ENCODE measurements at places on chromosomes 16 and 17.

DNA sequence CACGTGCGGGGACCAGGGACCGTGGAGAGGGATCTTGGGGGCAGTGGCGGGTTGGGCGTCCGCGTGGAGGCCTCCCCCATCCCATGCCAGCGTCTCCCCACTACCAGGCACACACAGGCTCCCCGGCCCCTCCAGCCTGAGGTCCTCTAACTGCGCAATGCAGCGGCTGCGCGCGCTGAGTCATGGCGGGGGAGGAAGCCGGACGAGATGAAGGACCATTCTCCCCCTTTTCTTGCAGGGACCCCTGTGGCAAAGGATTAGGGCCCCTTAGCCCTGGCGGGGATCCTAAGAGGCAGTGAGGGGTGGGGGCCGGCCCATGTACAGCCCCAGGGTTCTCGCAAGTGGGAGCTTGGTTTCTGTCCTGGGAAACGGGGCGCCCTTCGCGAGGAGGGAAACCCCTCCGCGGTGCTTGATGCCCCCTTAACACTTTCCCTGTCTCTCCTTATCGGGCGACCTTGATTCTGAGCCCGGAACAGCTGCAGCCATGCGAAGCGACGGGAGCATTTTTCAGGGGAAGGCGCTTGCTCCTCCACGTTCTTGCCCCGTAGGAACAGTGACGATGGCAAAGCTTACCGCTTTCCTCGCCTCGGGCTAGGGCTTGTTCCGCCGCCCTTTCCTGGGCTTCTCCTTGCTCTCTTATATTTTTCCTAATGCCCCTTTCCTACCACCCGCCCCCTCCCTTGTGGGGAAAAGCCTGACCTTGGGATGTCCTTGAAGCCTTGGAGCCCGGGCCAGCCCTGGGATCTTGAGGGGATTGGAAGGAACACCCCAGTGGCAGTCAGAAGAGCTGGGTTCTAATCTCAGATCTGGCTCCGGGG lies 592 bp downstream of the ALDOA start:
- peak overlapping the region; percentile 64 for H3K4me3 ChIP-seq
- DNase-seq: peak; percentile 40
- no peaks in the 10 kb centered on the region for H3K4me1 ChIP-seq
- H3K27me3 ChIP-seq: no peaks in the 10 kb centered on the region
- H3K36me3 ChIP-seq: peaks cover 30% of the 10 kb centered on the region
- peak overlapping the region; percentile 99 for H3K27ac ChIP-seq

- no peak overlapping the region for H3K27ac ChIP-seq
- H3K4me3 ChIP-seq: no peak overlapping the region
- no peaks in the 10 kb centered on the region for H3K36me3 ChIP-seq
- H3K4me1 ChIP-seq: no peaks in the 10 kb centered on the region
- DNase-seq: no peak
These were observed 80.8 kb upstream of the CRHR1 start for GRCh38 chr17:45703348-45703747.

GRCh38 chr16:27486760-27487159 lies 63.0 kb downstream of the GTF3C1 start:
- peaks cover 8% of the 10 kb centered on the region for H3K36me3 ChIP-seq
- H3K27me3 ChIP-seq: no peaks in the 10 kb centered on the region
- peak; percentile 9 for DNase-seq
- H3K27ac ChIP-seq: no peak overlapping the region
- H3K4me3 ChIP-seq: no peak overlapping the region

GRCh38 chr16:27174007-27174406 lies 29.3 kb upstream of the KDM8 start:
- no peaks in the 10 kb centered on the region for H3K4me1 ChIP-seq
- no peak overlapping the region for H3K4me3 ChIP-seq
- no peak overlapping the region for H3K27ac ChIP-seq
- no peaks in the 10 kb centered on the region for H3K27me3 ChIP-seq

- H3K27ac ChIP-seq: no peak overlapping the region
- H3K4me3 ChIP-seq: no peak overlapping the region
- no peaks in the 10 kb centered on the region for H3K27me3 ChIP-seq
- no peaks in the 10 kb centered on the region for H3K36me3 ChIP-seq
- no peak for DNase-seq
- H3K4me1 ChIP-seq: peaks cover 18% of the 10 kb centered on the region
These were observed 142.6 kb upstream of the PLCG2 start for GRCh38 chr16:81636298-81636993.

GRCh38 chr17:74078363-74078941 lies 125.0 kb upstream of the RPL38 start:
- H3K27ac ChIP-seq: no peak overlapping the region
- H3K27me3 ChIP-seq: no peaks in the 10 kb centered on the region
- H3K36me3 ChIP-seq: no peaks in the 10 kb centered on the region
- no peak for DNase-seq
- H3K4me1 ChIP-seq: no peaks in the 10 kb centered on the region
- H3K4me3 ChIP-seq: no peak overlapping the region

DNA sequence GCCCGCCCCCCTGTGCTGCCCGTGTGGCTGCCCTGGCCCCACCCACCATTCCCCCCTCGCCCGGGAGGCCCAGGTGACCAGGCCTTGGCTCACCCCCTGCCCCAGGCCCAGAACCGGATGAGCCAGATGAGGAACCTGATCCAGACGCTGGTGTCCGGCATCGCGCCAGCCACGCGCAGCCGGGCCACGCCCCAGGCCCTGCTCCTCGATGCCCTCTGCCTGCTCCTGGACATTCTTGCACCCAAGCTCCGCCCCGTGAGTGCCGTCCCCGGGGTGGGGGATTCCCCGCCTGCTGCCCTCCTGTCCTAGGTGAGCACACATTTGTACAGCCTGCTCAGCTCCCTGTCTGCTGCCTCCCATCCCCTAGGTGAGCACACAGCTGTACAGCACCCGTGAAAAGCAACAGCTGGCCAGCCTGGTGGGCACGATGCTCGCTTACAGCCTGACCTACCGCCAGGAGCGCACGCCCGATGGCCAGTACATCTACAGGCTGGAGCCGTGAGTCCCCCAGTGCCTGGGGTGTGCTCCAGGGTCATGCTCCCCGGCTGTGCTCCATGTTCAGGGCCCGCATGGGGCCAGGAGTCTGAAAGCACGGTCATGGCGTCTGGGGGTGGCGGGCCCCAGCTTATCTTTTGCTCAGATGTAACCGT lies 4.8 kb downstream of the GNG13 start:
- H3K4me3 ChIP-seq: no peak overlapping the region
- no peaks in the 10 kb centered on the region for H3K36me3 ChIP-seq
- H3K4me1 ChIP-seq: no peaks in the 10 kb centered on the region
- H3K27me3 ChIP-seq: no peaks in the 10 kb centered on the region

GRCh38 chr17:83177611-83178532 lies 98.5 kb downstream of the METRNL start:
- no peak overlapping the region for H3K27ac ChIP-seq
- peak; percentile 35 for DNase-seq
- H3K27me3 ChIP-seq: no peaks in the 10 kb centered on the region
- no peaks in the 10 kb centered on the region for H3K36me3 ChIP-seq
- no peak overlapping the region for H3K4me3 ChIP-seq

- no peak overlapping the region for H3K4me3 ChIP-seq
- no peaks in the 10 kb centered on the region for H3K36me3 ChIP-seq
- no peaks in the 10 kb centered on the region for H3K27me3 ChIP-seq
- H3K27ac ChIP-seq: no peak overlapping the region
- no peaks in the 10 kb centered on the region for H3K4me1 ChIP-seq
These were observed 674 bp downstream of the TOM1L1 start for GRCh38 chr17:54901230-54901822.

DNA sequence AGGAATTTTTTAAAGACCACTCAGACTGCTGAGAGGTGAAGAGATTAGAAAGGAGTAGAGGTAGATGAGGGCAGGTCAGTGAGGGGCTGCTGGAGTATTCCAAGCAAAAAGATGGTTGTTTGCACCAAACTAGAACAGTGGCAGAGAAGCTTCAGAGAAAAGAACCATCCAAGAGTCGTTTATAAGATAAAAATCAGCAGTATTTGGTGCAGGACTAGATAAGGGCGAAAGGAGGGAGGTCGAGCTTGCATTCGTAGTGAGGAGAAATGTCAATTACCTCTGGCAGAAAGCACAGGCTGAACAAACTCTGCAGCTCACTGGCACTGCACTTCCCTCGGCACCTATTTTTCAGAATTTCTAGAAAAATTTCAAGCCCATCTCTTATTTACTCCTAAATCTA lies 9.6 kb downstream of the TEX2 start:
- H3K4me1 ChIP-seq: peaks cover 3% of the 10 kb centered on the region
- no peak overlapping the region for H3K27ac ChIP-seq
- no peaks in the 10 kb centered on the region for H3K36me3 ChIP-seq

DNA sequence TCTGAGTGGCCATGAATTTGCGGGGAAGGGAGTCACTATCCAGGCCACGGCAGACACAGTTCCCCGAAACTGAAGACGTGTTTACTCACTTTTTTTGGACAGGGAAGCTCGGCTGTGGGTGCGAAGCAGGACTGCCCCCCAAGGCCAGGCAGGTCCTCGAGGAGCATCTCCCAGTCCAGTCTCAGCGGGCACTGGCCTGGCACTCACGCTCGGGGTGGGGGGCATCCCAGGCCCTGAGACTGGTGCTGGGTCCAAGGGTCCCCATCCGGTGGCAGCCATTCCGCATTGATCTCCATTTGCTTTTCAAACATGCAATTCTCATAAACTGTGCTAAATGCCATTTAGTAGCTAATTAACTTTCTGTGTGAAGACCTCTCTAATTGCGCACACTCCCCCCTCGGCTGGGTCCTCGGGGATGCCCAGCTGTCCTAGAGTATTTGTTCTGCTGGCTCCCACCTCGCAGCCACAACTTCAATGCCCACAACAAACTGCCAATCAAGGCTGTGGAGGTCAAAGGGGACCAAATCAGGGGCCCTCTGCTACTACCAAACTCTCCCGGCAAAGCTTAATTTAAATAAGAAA lies 50.2 kb downstream of the TBC1D16 start:
- H3K27me3 ChIP-seq: no peaks in the 10 kb centered on the region
- no peak overlapping the region for H3K27ac ChIP-seq
- no peak overlapping the region for H3K4me3 ChIP-seq

DNA sequence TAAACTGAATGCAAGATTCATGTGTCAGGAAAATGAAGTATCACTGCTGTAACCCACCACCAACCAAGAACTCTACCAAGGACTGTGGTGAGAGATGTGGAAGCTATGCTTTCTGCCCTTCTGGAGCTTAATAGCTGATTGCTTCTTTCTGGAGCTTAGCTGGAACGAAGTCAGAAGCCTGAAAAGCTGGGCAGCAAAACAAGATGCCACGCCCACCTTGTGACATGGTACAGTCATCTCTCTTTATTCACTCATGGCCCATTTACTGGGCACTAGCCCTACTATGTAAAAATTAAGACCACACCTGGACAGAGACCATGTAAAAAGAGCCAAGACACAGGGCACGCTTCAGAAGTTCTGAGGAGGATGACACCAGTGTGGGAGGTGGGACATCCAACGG lies 48.1 kb downstream of the TEX2 start:
- no peak overlapping the region for H3K4me3 ChIP-seq
- no peak overlapping the region for H3K27ac ChIP-seq
- H3K36me3 ChIP-seq: peaks cover 3% of the 10 kb centered on the region
- no peak for DNase-seq
- H3K4me1 ChIP-seq: peaks cover 27% of the 10 kb centered on the region

DNA sequence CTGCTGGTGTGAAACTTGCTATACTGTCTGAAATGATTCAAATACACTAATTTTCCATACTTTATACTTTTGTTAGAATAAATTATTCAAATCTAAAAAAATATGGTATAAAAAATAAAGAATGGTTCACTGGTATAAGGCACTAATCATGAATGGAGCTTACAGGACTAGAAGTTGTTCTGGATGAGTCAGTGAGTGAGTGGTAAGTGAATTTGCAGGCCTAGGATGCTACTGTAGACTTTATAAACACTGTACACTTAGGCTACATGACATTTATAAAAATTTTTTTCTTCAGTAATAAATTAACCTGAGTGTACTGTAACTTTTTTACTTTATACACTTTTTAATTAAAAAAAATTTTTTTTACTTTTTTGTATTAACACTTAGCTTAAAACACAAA lies 95.5 kb downstream of the MAP2K4 start:
- H3K4me1 ChIP-seq: no peaks in the 10 kb centered on the region
- H3K27ac ChIP-seq: no peak overlapping the region
- H3K4me3 ChIP-seq: no peak overlapping the region
- peaks cover 14% of the 10 kb centered on the region for H3K36me3 ChIP-seq

GRCh38 chr17:28113269-28113668 lies 70.8 kb downstream of the NLK start:
- no peaks in the 10 kb centered on the region for H3K27me3 ChIP-seq
- DNase-seq: no peak
- H3K4me3 ChIP-seq: no peak overlapping the region
- H3K27ac ChIP-seq: no peak overlapping the region

DNA sequence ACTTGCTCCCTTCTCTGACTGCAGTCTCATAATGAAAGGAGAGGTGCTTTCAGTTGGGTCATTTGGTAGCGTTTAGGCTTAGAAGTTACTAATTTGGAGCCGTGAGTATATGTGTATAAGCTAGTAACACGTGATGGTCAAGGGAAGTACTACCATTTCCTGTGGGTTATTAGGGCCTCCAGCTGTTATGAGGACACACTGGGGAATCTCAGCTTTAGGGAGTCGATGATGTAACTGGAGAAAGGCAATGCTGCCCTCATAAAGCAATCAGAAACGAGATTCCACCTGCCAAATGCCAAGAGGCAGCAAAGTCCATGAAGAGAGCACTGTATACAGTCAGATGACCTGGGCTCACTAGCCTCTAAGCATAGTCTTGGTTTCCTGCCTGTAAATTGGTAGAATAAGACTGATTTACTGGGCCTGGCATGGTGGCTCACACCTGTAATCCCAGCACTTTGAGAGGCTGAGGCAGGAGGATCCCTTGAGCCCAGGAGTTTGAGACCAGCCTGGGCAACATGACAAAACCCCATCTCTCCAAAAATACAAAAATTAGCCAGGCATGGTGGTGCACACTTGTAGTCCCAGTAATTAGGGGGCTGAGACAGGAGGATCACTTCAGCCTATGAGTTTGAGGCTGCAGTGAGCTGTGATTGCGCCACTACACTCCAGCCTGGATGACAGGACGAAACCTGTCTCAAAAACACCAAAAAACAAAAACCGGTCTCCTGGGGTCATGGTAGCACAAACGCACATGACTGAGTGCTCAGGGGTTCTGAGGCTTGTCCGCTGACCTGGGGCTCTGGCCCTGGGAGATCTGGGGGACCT lies 53.0 kb downstream of the SF3B3 start:
- no peaks in the 10 kb centered on the region for H3K27me3 ChIP-seq
- H3K4me3 ChIP-seq: no peak overlapping the region
- no peak for DNase-seq
- H3K36me3 ChIP-seq: peaks cover 6% of the 10 kb centered on the region
- no peak overlapping the region for H3K27ac ChIP-seq

- H3K27me3 ChIP-seq: no peaks in the 10 kb centered on the region
- H3K36me3 ChIP-seq: no peaks in the 10 kb centered on the region
- no peak for DNase-seq
- H3K4me3 ChIP-seq: no peak overlapping the region
- H3K4me1 ChIP-seq: no peaks in the 10 kb centered on the region
These were observed 38.0 kb downstream of the SLC5A11 start for GRCh38 chr16:24883714-24884151.

DNA sequence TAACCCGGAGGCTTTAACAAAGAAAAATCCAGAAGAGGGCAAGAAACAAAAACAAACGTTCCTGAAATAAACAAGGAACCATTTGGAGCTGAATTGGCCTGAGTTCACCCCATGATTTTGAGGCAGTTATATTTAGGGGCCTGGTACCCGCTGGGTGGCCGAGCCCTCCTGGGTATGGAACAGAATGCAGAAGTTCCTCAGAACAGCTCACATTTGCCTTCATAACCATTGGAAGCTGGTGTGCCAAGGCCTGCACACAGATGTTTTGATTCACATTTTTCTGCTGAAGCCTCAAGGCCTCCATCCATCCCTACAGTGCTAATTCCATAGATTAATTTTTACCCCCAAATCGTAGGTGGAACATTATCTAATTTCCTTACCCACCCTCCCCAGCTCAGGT lies 3.3 kb upstream of the ZFHX3 start:
- no peak overlapping the region for H3K27ac ChIP-seq
- H3K27me3 ChIP-seq: no peaks in the 10 kb centered on the region
- no peak overlapping the region for H3K4me3 ChIP-seq
- no peaks in the 10 kb centered on the region for H3K36me3 ChIP-seq

Data from kidney (tissue), 22 donors.